Fibroblast of villous mesenchyme (primary cell): ENCODE measurements at places on chromosomes 2 and 18.

DNA sequence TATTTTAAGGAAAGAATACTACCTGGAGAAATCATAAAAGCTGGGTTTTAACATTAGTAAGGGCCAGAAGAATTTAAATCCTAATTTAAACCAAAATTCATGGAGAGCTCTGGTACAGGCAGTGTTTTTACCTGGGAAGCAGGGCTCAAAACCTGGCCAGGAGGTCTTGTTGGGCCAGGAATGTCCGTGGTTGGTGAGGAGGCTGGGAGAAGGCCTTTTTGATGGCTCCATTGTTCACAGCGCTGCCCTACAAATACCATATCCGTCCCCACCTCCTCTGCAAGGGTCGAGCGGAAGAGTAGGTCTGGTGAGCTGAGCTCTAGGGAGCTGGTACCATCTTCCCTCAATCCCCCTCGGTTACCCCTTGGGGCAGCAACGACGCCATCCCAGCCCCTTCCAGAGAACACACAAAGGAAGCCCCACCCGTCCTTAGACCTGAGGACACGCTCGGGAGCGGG is 10.9 kb upstream of the HOXD1 start:
- no peak for DNase-seq

- DNase-seq, result peak; percentile 32
Measured at GRCh38 chr2:72689579-72690195, 136.1 kb downstream of the EXOC6B start.

DNA sequence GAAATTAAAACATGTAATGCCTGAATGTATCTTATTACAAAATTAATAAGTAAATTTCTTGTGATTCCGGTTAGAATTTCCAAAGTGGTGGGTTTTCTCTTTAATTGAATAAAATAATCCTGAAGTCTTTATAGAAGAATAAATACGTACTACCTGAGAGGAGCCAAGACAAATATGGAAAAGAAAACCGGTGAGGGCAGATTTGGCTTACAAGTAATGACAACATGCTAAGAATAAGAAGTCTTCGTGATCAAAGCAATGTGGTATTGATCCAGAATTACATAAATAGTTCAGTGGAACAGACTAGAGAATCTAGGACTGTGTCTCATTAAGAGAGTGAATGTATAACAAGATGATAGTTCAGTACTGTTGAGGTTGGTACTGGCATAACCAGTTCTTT is 167.5 kb downstream of the NEDD4L start:
- DNase-seq, result no peak

DNA sequence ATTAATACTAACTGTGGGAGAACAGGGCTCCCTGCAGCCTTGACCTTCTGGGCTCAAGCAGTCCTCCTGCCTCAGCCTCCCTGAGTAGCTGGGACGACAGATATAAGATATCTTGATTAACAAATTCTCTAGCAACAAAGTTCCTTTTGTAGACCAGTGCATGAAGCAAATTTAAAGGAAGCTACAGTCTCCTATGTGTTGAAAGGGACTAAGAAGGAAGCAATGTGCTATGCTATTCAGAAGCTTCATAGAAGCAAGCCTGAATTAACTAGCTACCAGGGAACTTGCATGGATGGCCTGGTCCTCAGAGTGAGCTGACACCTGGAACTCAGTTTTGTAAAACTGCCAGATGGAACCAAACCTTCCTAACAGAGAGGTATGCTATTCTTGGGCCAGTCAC is 33.2 kb downstream of the RAPH1 start:
- DNase-seq, result no peak

DNA sequence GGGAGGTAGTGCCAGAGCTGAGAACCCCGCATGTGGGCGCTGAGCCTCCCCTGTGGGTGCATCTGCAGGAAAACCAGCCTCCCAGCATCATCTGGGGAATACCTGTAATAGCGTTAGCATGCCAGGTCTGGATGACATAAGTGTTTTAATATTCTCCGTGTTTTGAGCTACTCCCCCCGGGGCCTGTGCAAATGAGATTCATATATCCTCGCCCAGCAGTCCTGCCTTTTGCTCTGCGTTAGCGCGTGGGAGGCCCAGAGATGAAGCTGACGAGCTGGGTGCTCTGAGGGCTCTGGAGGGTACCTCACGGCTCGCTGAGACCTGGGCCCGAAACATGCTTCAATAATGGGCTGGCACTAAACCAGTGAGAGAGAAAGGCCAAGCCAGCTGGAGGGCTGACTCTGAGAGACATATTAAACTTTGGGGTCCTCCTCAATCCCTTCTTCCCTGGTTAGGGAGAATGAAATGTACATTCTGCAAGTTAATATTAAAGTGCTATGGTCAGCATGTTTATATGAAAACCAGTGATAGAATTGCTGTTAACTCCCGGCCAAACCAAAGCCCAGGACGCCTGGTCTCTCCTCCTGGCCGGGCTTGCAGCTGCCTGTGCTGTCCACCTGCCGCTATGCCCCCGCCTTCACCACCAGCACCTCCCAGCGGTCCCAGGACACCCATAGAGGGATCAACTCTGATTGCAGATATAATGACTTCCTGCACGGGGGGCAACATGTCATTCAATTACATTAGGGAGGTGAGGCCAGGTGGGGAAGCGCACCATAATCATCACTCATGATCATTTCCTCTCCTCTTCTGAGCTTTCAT is 77.0 kb downstream of the EDAR start:
- DNase-seq, result no peak

GRCh38 chr18:25278394-25278793 is 73.6 kb downstream of the ZNF521 start:
- peak; percentile 22 for DNase-seq

DNA sequence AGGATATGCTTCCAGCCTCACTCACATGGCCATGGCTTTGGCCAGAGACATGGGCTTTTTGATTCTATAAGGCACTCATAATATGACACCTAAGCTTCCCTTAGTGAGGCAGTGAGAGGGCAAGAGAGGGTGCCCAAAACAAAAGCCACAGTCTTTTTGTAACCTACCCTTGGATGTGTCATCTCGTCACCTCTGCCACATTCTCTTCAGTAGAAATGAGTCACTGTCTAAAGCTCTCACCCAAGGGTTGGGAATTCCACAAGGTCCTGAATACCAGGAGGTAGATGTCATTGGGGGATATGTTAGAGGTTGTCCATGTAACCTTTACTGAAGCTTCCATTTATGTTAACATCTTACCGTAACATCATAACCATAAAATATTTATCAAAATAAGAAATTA is 108.4 kb downstream of the ALMS1 start:
- DNase-seq, result no peak

DNA sequence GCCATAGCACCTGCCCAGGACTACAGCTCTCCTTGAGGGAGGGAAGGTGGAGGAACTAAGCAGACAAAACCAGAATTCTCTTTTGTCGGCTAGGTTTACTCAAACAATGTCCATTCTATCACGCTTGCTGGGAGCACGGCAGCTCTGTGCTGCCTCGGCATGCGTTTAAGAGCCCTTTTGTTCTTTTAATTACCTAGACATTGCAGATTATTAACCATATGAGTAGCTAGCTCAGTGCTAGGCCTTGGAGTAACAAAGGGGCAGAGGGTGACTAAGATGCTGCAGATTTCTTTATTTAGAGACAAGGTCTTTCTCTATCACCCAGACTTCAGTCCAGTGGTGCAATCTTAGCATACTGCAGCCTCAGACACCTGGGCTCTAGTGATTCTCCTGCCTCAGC is 11.1 kb downstream of the MSGN1 start:
- no peak for DNase-seq

GRCh38 chr2:200640901-200641300 is 55.1 kb downstream of the AOX1 start:
- no peak for DNase-seq

DNA sequence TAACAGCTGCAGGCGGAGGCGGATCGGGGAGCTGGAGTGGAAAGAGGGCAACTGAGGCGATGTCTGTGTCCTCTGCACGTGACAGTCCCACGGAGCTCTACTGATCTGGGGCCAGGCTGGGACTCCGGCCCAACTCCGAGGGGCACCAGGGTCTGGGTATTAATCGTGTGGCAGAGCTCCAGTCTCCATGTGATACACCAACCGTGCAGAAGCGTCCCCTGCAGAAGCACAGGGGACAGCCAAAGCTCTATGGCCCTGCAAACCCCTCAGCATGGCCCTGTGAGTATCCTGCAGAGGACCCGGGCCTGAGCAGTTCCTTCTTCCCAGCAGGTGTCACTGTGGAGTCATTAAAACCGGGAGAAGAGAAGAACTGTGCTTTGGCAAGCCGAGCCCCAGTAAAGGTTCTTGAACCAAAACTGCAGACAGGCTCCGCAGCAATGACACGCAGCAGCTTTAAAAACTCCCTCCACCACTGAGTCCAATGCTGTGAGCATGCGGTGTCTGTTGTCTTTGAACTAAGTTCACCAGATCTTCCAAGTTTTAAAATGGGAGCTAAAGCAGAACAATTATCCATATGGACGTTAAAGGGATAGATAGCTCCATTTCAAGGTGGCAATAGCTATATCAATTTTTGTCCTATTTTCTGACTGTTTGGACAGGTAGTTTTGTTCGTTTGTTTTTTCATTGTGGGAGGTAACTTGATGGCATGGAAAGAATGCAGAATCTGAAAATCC is 79.4 kb downstream of the TMEM182 start:
- peak; percentile 30 for DNase-seq

GRCh38 chr2:48112911-48113680 is 206.8 kb upstream of the FBXO11 start:
- peak; percentile 99 for DNase-seq

GRCh38 chr18:34880882-34881834 is 160.1 kb upstream of the MAPRE2 start:
- peak; percentile 41 for DNase-seq

- DNase-seq, result no peak
Measured at GRCh38 chr2:109350526-109350925, 221.5 kb downstream of the SH3RF3 start.

DNA sequence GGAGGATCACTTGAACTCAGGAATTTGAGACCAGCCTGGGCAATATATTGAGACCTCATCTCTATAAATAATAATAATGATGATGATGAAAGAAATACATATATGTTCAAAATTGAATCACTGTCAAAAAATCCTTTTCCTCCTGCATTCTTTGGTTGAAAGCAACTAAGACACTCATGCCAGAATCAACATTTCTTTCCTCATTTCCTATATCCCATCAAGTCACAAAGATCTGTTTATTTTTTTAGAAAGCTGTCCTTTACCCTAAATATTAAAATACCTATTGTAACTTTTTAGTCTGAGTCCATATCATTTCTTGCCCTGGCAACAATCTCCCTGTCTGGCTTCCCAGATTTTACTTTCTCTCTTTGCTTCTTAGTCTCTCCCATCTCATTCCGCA is 31.8 kb upstream of the PPP4R3B start:
- DNase-seq, result no peak

DNA sequence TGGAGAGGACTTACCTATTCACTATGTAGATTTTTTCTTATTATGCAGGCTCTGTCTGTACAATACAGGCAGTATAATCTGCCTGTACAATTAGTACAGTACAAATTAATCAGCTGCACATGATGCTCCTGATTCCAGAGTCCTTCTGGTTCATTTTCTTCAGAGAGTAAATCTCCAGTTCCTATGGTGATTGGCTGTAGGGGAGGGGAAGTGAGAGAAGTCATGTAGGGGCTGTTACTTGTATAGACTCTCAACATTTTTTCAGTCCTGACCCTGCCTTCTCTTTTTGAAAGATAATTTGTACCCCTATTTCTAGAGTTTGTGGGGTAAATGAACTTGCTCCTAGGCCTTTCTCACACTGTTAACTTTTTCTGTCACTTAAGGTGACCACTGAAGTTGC is 54.5 kb downstream of the PTPN4 start:
- no peak for DNase-seq

DNA sequence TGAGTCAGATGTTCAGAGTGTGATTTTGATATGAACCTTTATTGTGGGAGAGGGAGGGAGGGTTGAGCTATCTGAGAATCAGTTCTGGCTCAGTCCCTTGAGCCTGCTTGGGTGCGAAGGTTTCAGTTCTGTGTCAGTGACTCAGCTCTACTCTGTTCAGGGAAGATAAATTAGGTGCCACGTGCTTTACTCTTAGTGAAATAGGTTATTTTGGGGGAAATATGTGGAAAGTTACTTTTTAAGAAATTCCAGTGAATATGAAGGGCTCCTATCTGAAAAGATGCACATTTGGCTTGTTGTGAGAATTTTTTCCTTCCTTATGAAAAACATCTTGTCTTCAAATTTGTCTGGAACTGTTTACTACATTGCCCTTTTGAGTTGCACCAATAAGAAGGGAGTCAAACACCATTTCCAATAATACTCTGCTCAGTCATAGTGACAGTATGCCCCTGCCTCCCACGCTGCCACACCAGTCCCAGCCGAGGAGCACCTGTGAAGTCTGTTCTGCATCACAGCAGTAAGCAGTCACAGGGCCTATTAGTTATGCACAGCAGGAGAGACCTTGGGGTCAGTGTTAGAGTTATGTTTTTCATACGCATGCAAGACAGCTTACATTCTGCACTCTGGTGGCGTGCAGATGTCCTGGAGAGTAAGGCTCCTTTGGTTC is 32.8 kb upstream of the DNAH7 start:
- DNase-seq, result peak; percentile 62

GRCh38 chr18:59021500-59021899 is 118.2 kb upstream of the SEC11C start:
- no peak for DNase-seq

GRCh38 chr18:76386886-76387285 is 108.2 kb downstream of the ZNF516 start:
- DNase-seq, result no peak

DNA sequence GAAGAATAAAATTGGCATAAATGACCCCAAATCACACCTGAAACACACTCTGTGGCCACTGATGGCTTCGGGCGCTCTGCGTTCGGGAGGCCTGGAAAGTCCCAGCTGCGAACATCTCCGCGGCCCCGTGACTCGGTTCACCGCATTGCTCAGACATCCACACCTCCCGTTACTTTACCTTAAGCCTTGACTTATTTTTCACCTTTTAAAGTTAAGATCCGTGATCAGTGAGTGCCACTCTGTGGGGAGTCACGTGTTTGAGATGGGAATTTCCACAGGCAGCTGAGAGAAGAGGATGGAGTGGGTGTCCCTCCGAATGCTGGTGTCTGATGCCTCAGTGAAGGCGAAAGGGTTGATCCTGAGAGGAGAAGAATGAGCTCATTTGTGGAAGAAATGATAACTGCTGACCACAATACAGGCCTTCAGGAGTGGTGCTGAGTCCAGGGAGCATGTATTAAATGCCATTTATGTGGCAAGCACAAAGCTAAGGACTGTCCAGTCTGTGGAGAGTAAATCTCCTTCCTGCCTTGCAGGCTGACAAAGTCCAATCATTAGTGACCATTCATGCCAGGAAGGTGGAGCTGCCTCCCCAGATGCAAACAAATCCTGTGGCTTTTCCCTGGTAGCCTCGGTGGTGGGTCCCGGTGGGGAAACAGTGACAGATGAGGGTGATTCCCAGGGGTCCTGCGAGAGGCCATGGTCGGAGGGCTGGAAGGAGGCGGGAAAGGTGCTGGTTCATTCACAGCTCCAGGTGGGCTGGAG is 168.8 kb downstream of the RTP5 start:
- no peak for DNase-seq

- DNase-seq, result no peak
Measured at GRCh38 chr18:75125382-75126331, 83.3 kb downstream of the PTGR3 start.

GRCh38 chr2:33208400-33208799 is 261.6 kb downstream of the LTBP1 start:
- no peak for DNase-seq

- DNase-seq, result peak; percentile 21
Measured at GRCh38 chr2:12675352-12675795, 41.4 kb upstream of the TRIB2 start.
